ENCODE measurements at places on chromosomes 2 and 18.

- no peak for DNase-seq
Observed at GRCh38 chr2:173386738-173387065, 32.0 kb downstream of the CDCA7 start.

GRCh38 chr2:199833525-199833924, 17.5 kb downstream of the FTCDNL1 start:
- DNase-seq = no peak

DNA sequence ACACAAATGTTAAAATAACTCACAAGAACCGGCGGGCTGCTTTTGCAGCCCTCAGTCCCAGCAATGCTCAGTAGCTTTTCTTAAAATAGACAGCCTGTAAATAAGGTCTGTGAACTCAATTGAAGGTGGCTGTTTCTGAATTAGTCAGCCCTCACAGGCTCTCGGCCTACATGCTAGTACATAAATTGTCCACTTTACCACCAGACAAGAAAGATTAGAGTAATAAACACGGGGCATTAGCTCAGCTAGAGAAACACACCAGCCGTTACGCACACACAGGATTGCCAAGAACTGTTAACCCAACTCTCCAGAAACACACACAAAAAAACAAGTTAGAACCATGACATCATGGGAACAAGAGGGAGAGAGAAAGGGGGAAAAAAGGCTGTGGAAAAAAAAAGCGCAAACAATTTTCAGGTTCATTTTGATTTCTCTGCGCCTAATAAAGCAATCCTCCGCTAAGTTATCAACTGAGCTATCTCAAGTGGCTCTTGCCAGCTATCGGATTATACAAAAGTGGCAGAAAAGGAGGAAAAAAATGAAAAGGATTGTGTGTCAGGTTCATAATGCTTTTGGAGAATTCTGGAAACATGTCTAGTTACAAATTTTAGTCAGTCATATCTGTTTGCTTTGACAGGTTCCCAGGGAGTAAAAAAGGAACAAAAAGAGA, 89.1 kb downstream of the ZEB2 start:
- DNase-seq = no peak

- no peak for DNase-seq
Observed at GRCh38 chr2:30705711-30706533, 101.3 kb downstream of the CAPN13 start.

All from right forelimb (tissue), 1 donor.